T-cell (primary cell): ENCODE measurements at places on chromosomes 2 and 18.

- DNase-seq, result no peak
These were observed at the start of gene RESP18 for GRCh38 chr2:219332542-219332941. Gene RESP18, minus strand, starts transcription at chr2:219332744.

DNA sequence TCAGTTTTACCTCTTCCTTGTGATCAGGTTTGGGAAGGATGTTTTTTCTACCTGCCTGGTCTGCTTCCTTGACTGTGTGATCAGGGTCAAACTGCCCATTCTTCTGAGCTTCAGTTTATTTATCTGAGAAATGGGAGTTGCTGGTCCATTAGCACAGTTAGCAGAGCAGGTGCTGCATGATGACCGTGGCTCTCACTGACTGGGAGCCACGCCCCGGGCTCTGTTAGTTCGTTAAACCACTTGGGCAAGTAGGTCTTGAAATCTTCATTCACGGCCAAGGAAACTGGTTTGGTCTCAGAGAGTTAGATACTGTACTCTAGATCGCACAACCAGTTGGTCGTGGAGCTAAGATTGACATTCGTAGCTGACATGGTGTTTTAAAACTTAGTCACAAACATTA, 41.7 kb downstream of the INPP5D start:
- DNase-seq, result no peak

GRCh38 chr2:142150453-142150852, 19.6 kb upstream of the LRP1B start:
- no peak for DNase-seq

DNA sequence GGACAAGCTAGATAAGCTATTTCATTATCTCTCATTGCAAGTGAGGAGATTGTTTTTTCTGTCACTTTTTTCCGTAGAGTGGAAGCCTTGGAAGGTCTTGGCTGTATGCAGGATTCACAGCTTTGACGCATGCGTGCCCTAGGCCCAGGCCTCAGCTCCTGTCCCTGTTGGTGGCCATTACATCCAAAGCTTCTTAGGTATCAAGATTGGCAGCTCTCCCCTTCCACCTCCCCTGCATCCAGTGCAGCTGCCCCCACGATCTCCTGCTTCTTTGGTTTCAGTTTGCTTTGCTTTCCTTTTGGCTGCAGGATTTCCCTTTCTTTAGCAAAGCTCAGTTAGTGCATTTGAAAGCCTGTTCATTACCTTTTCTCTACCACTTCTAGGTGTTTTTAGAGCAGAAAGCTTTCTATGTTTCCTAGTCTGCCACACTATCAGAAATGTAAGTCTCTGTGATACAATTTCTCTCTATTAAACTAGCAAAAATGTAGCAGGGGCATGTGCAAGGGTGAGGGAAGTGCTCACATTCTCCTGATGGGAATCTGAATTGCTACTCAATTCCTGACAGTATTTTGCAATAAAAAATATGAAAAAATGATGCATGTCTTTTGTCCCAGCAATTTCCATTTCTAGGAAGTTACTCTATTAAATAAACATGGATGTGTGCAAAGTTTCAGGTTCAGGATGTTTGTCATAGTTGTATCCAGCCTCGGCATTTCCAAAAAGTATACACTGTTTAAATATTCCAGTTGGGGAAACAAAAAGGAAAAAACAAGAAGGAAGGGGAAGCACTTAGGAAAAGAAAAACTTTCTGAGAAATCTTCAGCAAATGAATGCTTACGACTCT, 91.2 kb downstream of the LIPG start:
- DNase-seq, result no peak

- DNase-seq, result peak; percentile 93
These were observed 31.1 kb downstream of the HDAC4 start for GRCh38 chr2:239369631-239370161.

DNA sequence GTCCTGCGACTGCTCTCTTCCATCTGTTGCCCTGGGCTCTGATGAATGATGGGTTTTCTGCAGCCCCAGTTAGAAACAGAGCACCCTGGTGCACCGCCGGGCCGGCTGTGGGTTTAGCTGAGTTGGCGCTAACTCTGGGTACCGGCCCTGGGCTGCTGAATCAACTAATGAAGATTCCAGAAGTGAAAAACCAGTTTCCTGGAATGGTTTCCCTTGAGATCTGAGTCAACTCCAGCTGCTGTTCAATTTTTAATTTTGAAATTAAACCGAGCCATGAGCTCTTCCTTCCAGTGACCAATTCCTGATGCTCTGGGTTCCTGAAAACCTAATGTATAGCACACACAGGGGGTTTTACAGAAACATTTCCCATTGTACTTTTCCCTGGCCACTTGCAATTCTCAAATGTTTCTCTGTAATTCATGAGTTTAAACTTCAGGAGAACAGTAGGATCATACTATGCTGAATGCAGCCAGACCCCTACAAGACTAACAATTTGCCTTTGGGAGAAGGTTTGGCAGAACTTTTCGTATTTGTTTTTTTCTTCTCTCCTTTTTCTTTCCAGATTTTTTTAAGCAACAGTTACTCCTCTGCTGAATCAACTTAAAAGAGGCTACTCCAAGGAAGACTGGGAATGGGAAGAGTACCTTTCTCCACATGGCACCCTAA, 5.5 kb downstream of the COL6A3 start:
- DNase-seq, result no peak

- DNase-seq, result no peak
These were observed 30.2 kb downstream of the CMPK2 start for GRCh38 chr2:6835467-6835866.

GRCh38 chr2:29528891-29529520, 392.4 kb downstream of the ALK start:
- no peak for DNase-seq

DNA sequence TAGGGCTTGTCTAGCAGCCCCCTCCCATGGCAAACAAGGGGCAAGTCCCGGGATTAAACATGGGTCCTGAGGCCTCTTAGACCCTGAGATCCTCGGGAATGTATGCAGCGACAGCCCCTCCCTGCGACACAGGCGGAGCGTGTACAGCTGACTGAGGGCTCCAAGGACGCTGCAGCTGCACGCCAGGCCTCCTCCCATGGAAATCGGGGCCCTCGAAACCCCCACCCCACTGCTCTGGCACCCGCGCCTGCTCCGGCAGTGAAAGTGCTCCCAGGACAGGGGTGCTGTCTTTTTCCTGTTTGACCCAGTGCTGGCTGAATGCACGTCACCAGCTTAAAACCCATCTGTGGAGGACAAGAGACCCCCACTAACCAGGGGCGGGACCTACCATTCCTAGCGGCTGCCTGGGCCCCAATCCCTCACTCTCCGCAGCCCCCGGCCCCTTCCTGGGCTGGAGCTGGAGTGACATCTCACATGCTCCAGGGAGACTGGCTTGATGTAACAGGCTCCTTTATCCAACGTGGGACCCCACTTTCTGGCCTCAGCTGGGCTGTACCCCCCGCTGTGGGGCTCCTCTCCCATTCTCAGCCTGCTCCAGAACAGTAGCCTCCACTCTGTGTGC, 247.7 kb downstream of the TWIST2 start:
- no peak for DNase-seq

- DNase-seq, result no peak
These were observed 29.2 kb downstream of the HS6ST1 start for GRCh38 chr2:128289439-128289838.

DNA sequence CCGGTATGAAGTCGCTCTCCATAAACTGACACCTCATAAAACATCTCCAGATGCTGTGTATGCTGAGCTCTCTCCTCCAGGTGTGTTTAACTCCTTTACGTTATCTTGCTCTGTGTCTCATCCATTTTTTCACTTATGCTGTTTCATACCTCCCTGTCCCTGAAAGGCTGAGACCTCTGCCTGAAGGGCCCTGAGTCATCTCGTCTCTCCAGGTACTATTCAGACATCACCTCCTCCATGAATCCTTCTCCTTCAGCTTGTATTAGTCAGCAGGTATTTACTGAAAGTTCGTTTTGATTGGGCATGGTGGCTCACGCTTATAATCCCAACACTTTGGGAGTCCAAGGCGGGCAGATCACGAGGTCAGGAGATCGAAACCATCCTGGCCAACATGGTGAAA, 244.5 kb upstream of the EPHA4 start:
- no peak for DNase-seq

GRCh38 chr2:119519057-119519408, 5.2 kb downstream of the SCTR start:
- no peak for DNase-seq

DNA sequence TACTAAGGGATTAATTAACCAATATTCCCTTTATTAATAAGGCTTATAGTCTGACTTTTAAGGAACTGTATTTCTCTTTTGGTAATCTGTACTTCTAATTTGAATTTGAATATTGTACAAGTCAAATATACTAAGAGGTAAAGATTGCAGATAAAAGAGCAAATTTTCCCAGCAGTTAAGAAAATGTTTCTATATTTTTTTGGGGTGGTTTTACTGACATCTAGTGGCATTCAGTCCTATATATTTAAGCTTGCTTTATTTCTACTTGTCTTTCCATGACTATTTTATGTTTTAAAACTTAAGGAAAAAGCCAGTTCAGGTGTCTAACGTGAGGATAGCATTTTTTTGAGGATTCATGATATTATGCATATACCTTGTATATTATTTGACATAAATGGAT, 41.6 kb downstream of the TDRD15 start:
- DNase-seq, result no peak

DNA sequence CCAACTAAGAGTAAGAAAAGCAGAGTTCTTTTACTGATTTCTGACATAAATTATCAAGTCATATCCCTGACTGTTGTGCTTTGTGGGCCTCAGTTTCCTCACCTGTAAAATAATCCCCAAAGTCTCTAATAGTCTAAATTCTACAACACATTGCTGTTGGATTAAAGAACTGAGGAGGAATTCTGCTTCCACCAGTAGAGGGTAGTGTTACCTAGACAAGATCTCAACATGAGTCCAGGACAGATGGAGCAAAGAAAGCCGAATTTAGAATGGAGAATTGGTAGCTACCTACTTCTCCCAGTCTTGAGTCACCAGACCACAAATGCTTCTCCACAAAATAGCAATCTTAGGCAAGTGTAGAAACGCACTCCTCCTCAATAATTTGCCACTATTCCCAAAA, 462.5 kb upstream of the FSHR start:
- DNase-seq, result no peak

GRCh38 chr2:170740660-170741059, 25.5 kb downstream of the SP5 start:
- no peak for DNase-seq

GRCh38 chr2:100731535-100731981, 88.4 kb upstream of the NPAS2 start:
- DNase-seq, result no peak

DNA sequence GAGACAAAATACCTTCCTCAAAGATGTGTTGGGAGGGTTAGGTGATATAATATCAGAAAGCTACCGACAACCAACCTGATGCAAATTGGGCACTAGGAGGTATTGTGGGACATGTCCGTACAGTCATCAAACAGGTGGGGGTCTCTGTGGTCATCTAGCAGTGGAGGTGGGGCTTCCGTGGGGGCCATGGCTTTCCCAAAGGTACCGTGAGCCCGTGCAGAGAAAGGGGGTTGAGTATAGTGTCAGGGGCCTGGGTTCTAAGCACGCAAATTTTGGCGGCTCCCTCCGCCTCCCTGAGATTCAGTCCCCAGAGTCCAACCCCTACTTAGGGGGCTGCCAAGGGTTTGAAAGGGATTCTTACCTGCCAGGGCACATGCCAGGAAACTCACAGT, 32.6 kb downstream of the HJURP start:
- no peak for DNase-seq

- no peak for DNase-seq
These were observed 416.8 kb upstream of the HS6ST1 start for GRCh38 chr2:128735296-128735960.

DNA sequence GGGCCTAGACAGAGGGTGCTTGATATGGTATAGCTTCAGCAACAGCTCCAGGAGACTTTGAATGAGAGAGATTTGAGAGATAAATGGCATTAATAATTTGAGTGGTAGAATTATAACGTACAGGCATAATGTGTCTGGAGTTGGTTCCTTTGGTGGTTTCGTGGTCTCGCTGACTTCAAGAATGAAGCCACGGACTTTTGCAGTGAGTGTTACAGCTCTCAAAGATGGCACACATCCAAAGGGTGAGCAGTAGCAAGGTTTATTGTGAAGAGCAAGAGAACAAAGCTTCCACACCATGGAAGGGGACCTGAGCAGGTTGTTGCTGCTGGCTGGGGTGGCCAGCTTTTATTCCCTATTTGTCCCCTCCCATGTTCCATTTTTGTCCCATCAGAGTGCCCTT, 23.1 kb downstream of the PDCD1 start:
- no peak for DNase-seq

GRCh38 chr2:121527009-121527682, 3.5 kb upstream of the RNU4ATAC start:
- no peak for DNase-seq

DNA sequence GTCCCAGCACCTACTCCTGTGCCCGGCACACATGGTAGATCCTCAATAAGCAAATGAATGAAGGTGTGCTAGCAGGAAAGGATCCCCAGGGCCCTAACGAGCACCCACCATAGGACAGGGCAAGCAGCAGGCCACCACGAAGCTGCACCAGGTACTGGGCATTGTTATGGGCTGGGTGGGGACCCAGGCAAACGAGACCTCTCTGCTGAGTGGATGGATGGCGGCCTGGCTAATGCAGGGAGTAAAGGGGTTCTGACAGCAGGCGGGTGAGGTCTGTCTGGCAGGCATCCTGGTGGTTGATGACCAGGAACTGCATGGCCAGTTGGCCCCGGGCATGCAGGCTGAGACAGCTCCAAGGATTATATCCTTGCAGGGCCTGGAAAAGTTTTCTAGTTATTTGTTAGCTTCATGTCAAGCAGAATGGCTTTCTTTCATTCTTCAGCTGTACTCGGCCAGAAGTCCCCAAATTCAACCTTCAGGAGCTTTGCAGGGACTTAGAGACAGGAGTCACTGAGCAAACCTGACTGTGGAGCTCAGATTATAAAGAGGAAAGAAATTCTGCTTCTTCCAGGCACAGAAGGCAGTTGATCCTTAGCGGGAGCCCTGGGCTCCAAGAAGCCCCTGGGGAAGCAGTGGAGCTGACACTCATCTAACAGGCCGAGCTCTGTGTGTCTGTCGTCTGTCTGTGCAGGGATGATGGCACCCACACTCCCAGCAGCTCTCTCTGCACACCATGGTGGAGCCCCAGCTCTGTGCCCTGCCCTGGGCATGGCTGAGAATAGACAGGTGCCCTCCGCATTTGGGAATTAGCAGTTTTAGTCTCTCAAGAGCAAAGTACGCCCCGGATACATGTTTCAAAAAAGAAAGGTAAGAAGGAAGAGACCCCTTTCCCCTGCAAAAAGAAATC, 51.2 kb downstream of the SDC1 start:
- DNase-seq, result no peak

DNA sequence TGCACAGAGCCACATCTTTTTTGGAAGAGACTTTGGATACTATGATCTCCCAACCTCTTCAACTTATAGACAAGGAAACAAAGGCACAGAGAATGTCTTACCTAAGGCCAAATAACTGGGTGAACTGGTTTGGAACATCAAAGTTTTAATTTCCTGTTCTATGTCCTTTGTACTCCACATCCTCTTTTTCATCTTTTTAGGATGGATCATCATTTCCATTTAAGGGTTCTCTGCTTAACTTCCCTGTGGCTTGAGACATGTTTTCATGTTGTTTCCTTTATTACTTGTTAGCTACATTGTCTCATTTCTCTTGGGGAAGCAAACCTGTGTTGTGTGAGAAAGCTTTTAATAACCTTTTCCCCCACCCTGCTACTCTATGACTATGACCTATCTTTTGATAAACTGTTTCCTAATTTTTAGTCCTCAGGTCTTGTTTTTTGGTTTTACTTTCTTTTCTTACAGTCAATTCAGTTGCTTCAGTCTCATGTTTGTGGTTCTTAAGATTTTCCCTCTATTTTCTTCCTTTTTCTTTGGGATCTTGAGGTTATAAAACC, 22.5 kb upstream of the RMND5A start:
- no peak for DNase-seq
